ENCODE measurements at places on chromosomes 7 and 10.

GRCh38 chr7:126791306-126791705 is 461.4 kb downstream of the GRM8 start:
- DNase-seq = peak; percentile 12

GRCh38 chr7:22469371-22470143 is 30.4 kb downstream of the STEAP1B start:
- DNase-seq = no peak

- no peak for DNase-seq
Observed at GRCh38 chr7:2214636-2215035, 18.1 kb downstream of the MAD1L1 start.

GRCh38 chr7:151615058-151615457 is 95.4 kb upstream of the RHEB start:
- no peak for DNase-seq

GRCh38 chr10:52308251-52309031 is 5.6 kb upstream of the DKK1 start:
- DNase-seq = peak; percentile 87

DNA sequence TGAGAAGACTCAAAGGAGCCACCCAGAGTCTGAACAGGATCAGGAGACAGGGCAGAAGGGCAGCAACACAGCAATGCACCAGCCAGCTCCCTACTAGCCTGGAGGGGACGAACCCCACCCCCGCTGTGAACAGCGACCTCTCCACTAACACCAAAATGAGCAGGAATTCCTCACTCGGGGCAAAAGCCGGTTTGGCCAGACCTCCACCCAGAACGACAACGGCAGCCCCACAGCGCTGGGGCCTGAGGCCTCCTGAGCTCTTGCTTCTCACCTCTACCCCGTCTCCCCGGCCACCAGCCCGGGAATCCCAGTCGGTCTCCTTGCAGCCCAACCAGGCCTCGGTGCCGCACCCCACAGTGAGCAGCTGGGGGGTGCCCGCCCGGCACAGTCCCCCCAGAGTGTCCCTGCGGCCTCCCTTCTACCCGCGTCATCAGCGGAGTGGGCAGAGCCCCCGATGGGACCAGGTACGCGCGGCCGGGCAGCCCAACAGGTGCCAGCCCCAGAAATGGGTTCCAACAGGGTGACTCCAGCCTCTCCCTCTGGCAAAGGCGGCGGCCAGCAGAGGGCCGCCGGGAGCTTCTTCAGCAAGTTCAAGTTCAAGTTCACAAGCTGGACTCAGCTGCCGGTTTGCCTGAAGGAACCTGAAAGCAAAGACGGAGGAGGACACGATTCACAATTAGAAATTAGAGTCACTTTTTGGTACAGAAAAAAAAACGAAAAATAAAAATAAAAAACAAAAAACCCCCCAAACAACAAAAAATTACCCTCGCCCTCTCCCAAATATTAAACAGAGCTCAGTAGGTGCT is 129.0 kb downstream of the MARCHF5 start:
- peak; percentile 30 for DNase-seq
